ENCODE measurements at places on chromosomes 12 and 14. TPM values are rescaled to one million over a fixed set of nuclear protein-coding genes. Genes with fewer than 3 reads are reported as not detected.

- DNase-seq = no peak
Observed at GRCh38 chr12:7101047-7101693, 7.8 kb downstream of the C1RL start.

GRCh38 chr12:113221997-113222729 is 899 bp downstream of the TPCN1 start:
- no peak for DNase-seq

GRCh38 chr12:131530422-131530821 is 180.5 kb upstream of the SFSWAP start:
- no peak for DNase-seq

Gene ALX1
- total RNA-seq = not detected

Gene LMNTD1
- total RNA-seq = not detected

All from left ventricle myocardium inferior (tissue), 1 donor.